ENCODE measurements at places on chromosomes 2 and 18.

- DNase-seq, result no peak
Measured at GRCh38 chr18:44107187-44107586, 573.5 kb upstream of the SETBP1 start.

- no peak for DNase-seq
Measured at GRCh38 chr2:239061824-239062570, 214.1 kb downstream of the TWIST2 start.

- no peak for DNase-seq
Measured at GRCh38 chr18:31268985-31269406, 49.0 kb upstream of the DSG1 start.

GRCh38 chr2:239160226-239161143 is 240.3 kb downstream of the HDAC4 start:
- DNase-seq, result no peak

GRCh38 chr2:66596256-66596655 is 161.3 kb downstream of the MEIS1 start:
- DNase-seq, result no peak

DNA sequence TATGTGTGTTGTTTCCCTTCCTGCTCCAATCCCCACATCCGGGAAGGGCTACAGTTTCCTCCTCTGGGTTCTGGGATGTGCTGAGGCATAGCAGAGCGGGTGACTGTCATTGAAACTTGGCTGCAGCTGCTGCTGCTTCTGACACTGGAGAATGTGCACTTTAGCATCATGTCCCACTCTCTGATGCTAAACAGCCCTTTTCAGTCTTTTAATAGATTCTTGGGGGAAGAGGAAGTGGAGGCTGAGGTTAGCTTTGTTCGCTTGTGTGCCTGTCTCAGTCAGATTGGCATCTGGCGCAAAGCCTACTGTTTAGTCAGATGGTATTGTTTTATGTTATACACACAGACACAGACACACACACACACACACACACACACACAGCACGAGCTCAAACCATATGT is 136.5 kb upstream of the RND3 start:
- no peak for DNase-seq

- DNase-seq, result peak; percentile 32
Measured at GRCh38 chr2:134127496-134127895, 126.4 kb upstream of the MGAT5 start.

DNA sequence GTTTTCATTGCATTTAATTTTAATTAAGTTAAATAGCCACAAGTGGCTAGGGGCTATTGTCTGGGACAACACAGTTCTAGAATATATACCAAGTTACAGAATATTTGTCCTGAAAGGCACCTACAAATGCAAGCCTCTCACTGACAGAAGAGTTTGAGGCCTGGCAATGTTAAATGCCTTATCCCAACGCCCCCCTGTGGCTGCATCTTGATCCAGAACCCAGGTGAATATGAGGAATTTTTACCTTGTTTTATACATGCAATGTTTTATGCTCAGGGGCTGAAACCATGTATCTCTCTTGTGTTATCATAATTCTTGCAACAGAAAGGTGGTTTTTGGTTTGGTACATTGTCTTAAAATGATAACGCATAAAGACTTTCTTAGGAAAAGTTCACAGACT is 71.8 kb upstream of the SEC11C start:
- DNase-seq, result no peak

DNA sequence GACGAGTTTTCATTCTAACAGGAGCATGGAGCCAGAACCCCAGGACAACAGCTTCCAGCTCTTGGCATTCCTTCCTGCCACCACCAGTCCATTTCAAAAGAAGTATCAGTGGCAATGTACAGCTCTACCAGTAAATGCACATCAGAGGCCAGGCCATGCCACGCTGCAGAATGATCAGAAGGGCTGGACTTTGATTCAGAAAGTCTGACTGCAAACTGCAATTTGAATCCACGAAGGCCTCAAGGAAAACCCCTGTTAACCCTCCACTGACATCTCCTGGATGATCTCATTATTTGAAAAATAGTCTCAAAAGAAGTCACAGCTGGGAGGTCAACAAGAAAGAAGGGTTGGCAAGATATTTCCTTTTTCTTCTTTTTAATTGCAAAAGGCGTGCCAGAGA is 119.2 kb downstream of the MYO5B start:
- DNase-seq, result no peak

GRCh38 chr2:68789603-68790002 is 55.0 kb downstream of the ARHGAP25 start:
- no peak for DNase-seq

DNA sequence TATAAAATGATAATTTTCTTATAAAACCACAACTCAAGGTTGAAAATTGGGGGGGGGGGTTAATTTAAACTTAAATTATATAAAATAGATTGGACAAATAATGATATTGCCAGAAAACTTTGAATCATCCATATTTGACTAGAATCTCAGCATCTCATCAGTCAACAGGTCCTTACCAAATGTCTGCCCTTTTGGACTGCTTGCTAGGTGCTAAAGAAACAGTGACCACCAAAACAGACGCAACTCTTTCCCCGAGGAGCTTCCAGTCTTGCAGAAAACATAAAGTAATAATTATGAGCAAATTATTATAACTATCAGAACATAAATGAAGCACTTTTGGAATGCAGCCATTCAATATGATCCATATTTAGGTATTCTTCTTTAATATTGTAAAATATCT is 8.6 kb upstream of the COL3A1 start:
- no peak for DNase-seq

- no peak for DNase-seq
Measured at GRCh38 chr18:74268175-74268574, 23.6 kb downstream of the CYB5A start.
